ENCODE measurements at places on chromosomes 1 and 21. TPM values are rescaled to one million over a fixed set of nuclear protein-coding genes. Genes with fewer than 3 reads are reported as not detected.

The GBP4 gene
- total RNA-seq, result 1.2 TPM

The PATJ gene
- 13.5 TPM for total RNA-seq

The NUDT17 gene
- 4.2 TPM for total RNA-seq

The NDUFV3 gene
- total RNA-seq, result 18.7 TPM

The NCF2 gene
- 1.7 TPM for total RNA-seq

The PDC gene
- not detected for total RNA-seq

Measured in temporal lobe (tissue), 4 donors.